ENCODE measurements at places on chromosomes 7 and 10.

- peak; percentile 60 for DNase-seq
Measured at GRCh38 chr7:92723205-92723604, 113.2 kb downstream of the CDK6 start.

DNA sequence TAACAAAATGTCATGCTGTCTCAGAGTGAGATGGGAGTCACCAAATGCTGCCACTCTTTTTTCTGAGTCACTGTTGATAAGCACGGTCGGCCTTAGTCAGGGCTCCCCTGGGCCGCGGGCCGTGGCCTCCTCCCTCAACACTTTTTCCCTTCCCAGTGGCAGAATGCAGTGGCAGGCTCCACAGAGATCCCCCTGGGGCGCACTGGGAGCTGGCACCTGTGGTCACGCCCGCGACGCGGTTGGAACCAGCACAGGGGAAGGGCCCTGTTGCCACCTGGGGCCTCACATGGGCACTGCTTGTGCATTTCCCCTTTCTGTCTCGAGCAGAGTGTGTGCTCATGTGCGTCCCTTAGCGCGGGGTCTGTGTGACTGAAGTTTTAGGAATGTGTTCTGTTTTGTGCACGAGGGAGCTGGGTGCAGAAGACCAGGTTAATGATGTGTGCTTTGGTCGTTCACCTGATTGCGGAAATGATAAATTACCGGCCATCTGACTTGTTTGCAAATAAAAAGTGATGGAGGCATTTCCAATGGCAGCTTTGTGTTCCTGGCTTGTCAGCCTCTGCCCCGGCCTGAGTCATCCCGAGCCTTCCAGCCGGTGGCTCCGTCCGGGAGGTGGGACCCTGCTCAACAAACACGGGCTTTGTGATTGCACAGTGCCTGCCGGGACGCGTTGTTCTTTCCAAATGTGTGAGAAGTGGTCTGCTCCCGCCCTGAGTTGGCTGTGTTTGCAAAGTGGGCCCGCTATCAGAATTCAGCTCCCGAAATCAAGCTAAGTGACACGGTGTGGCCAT, 100.7 kb downstream of the NKX6-2 start:
- DNase-seq, result peak; percentile 56

- DNase-seq, result no peak
Measured at GRCh38 chr7:3089493-3089892, 45.8 kb upstream of the CARD11 start.

DNA sequence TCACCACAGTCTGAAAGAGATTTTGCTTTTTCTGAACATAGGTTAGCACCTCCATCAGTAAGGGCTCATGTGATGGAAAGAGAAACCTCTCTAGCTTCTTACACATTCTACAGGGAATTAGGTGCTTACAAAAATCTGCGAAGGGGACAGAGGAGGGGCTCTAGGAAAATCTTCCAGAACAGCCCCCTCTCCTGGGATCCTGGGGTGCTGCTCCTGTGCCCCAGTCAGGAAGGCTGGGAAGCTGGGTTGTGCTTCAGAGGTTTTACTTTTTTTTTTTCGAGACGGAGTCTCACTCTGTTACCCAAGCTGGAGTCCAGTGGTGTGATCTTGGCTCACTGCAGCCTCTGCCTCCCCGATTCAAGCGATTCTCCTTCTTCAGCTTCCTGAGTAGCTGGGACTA, 7.5 kb upstream of the FAM171A1 start:
- DNase-seq, result no peak

GRCh38 chr7:52325237-52325636, 710.2 kb upstream of the POM121L12 start:
- DNase-seq, result no peak

- DNase-seq, result no peak
Measured at GRCh38 chr7:117612637-117613036, 132.8 kb downstream of the CFTR start.

DNA sequence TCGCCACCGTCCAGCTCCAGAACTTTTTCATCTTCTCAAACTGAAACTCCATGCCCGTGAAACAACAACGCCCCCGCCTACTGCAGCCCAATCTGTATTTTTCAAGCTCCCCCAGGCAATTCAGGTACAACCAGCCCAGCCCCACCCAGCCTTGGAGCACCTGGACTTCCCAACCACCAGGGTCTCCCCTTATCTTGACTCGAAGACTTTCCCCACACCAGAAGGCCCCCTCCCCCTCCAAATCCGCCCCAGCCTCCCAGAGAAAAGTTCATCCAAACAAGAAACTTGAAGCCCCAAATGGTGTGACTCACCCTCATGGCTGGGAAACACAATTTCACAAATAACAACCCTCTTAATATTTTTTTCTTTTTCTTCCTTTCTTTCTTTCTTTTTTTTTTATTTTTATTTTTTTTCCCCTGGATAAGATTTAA, 10.6 kb downstream of the ZCCHC24 start:
- peak; percentile 80 for DNase-seq

DNA sequence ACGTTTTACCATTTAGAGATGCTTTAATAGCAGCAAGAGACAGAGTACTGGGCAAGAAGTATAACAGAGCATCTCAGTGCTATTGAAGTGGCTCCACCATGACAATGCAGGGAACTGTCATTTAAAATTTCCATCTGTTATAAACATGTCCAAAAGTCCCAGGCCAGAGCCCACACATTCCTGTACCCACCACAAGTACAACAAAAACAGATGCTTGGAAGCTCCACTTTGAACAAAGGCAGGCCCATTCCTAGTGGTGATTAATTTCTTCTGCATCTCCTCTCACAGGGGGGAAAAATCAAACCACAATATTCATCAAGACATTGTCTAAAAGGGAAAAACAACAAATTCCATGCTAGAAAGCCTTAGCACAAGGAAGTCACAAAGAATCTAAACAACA, 627.9 kb downstream of the PARD3 start:
- DNase-seq, result peak; percentile 88

DNA sequence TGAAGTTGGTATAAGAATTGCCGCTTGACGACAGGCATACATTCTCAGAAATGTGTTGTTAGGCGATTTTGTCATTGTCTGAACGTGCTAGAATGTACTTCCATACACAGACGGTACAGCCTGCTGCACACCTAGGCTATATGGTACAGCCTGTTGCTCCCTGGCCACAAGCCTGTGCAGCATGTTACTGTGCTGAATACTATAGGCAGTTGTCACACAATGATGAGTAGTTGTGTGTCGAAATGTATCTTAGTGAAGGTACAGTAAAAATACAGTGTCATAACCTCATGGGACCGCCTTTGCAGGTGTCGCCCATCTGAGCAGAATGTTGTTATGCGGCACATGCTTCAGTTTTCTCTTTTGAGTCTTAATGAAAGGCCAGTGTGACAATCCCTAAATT, 66.5 kb downstream of the SHH start:
- DNase-seq, result no peak
